Right lobe of liver (tissue), 6 donors: ENCODE measurements at places on chromosomes 6 and 20. TPM values are rescaled to one million over a fixed set of nuclear protein-coding genes. Genes with fewer than 3 reads are reported as not detected.

DNA sequence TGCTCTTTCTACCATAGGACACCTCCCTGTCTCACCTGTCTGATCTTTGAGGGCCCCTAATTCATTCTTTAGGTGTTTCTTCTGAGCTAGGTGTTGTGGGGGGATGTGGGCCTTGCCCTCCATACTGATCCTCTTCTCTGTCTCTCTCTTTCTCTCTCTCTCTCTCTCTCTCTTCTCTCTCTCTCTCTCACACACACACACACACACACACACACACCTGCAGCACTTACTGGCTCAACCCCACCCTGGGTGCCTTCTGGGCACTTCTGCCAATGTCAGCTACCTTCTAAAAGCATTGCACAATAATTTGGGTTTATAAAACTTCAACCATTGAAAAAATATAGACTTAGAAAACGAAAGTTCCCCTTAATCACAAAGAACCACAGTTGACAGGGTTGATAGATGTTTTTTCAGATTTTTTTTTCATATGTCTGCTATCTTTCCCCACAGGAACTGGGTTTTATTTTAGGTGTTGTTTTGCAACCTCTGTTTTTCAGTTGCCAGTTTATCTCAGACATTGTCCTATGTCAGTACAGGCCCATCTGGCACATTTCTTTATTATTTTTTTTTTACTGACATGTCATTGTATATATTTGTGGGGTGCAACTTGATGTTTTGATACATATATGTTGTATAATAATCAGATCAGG is 28.1 kb downstream of the PKIG start:
- DNase-seq = no peak
- H3K27ac ChIP-seq = peak overlapping the region; percentile 83
- H3K4me1 ChIP-seq = peaks cover 24% of the 10 kb centered on the region
- H3K27me3 ChIP-seq = no peaks in the 10 kb centered on the region
- H3K36me3 ChIP-seq = no peaks in the 10 kb centered on the region

- no peak overlapping the region for H3K27ac ChIP-seq
- no peak for DNase-seq
- no peaks in the 10 kb centered on the region for H3K36me3 ChIP-seq
- no peak overlapping the region for H3K4me3 ChIP-seq
Measured at GRCh38 chr20:19015351-19016139, 196.9 kb upstream of the SLC24A3 start.

- no peaks in the 10 kb centered on the region for H3K4me1 ChIP-seq
- H3K27ac ChIP-seq = no peak overlapping the region
- H3K36me3 ChIP-seq = no peaks in the 10 kb centered on the region
- DNase-seq = no peak
Measured at GRCh38 chr6:63615590-63615989, 20.0 kb upstream of the PHF3 start.

Gene RNF144B
- total RNA-seq = 7.8 TPM

DNA sequence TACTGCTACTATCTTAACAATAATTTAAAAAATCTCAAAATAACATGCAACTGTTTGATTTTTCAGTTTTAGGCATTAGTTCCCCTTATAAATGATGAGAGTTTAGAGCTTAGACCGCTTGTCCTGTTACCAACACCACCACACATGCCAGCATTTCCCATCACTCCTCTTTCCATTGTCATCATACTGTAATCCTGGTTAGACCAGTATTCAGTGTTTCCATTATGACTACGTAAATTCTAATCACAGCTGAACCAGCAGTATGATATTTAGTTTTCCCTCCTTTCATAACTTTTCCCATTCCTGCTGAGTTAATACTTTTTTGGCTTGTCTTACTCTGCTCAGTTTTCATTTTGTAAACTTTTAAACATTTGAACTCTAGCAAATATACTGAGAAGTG is 12.2 kb upstream of the TBC1D20 start:
- no peak overlapping the region for H3K4me3 ChIP-seq
- H3K27ac ChIP-seq = no peak overlapping the region
- no peaks in the 10 kb centered on the region for H3K4me1 ChIP-seq
- no peak for DNase-seq
- no peaks in the 10 kb centered on the region for H3K27me3 ChIP-seq

DNA sequence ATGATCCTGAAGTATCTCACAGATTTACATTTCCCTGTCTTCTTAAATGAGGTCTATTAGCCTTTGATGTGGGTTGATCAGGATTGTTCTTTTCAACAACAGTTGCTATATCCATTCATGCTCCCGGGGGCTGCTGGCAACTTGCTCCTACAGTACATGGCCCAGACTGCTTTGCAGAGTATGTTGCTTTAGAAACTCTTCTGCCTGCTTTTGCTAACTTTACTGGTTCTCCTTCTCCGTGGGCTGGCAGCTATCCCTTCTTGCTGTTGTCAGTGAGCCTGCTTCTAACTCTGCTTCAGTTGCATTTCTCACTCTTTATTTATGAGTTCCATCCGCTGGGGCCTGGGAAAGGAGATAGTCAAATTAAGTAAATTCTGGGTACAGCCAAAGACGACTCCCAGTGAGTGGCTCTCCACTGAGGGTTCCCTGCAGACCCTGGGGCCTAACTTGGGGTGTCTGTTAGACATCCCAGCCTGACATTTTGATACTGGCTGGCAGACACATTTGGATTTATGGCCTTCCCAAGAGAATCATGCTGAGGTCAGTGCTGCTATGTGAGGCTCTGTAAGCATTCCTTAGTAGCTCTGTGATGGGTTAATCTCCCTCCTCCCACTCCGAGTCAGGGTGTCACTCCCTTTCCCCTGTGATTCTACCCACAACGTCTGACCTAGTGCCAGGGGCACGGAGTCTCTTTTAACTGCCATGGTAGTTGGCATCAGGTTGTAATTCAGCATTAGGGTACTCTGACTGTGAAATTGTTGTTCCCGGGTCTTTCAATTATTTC is 73.6 kb downstream of the SLX4IP start:
- H3K27ac ChIP-seq = peak overlapping the region; percentile 2
- H3K4me3 ChIP-seq = no peak overlapping the region
- DNase-seq = no peak
- no peaks in the 10 kb centered on the region for H3K27me3 ChIP-seq

Gene ASXL1
- 21.3 TPM for total RNA-seq

Gene OR2B6
- total RNA-seq = not detected

DNA sequence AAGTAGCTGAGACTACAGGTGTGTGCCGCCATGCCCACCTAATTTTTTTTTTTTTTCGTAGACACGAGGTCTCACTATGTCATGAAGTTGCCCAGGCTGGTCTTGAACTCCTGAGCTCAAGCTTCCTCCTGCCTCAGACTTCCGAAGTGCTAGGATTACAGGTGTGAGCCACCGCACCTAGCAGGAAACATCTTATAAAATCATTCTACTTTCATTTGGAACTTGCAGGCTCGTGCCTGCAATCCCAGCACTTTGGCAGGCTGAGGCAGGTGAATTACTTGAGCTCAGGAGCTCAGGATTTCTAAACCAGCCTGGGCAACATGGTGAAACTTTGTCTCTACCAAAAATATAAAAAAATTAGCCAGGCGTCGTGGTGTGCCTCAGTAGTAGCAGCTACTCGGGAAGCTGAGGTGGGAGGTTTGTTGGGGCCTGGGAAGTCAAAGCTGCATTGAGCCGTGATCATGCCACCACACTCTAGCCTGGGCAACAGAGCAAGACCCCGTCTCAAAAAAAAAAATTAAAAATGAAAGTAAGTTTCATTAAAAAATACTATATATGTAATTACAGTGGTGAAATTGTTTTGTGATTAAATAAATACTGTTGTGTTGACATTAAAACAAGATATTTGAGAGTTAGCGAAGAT is 15.1 kb downstream of the MAPK14 start:
- no peak for DNase-seq
- H3K27ac ChIP-seq = no peak overlapping the region
- no peaks in the 10 kb centered on the region for H3K27me3 ChIP-seq
- no peak overlapping the region for H3K4me3 ChIP-seq
- no peaks in the 10 kb centered on the region for H3K4me1 ChIP-seq

Gene LAMP5
- 0.10 TPM for total RNA-seq

Gene WFDC10B
- total RNA-seq = not detected

Gene EPB41L1
- total RNA-seq = 3.1 TPM

Gene SRMS
- not detected for total RNA-seq
